ENCODE measurements at places on chromosomes 6 and 20. TPM values are rescaled to one million over a fixed set of nuclear protein-coding genes. Genes with fewer than 3 reads are reported as not detected.

DNA sequence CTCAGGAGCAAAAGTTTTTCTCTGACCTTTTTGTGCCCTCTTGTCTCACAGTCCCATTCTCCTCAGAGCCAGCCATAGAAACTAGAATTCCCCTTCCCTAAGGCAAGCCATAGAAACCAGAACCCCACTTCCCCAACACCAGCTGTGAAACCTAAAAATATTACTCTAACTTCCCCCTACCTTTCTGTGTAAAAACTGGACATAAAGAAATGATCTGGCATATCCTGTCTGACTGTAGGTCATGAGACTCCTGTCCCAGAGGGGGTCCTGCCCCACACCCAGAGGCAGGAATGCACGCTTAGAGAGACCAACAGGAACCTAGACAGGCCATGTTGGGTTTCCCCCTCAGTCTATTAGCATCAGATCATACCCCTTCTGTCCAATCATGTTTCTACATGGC is 140.6 kb upstream of the SLC22A16 start:
- no peak for DNase-seq

GRCh38 chr6:20202699-20203302 is 9.5 kb downstream of the MBOAT1 start:
- DNase-seq: no peak

GRCh38 chr6:139378226-139378625 is 3.8 kb upstream of the CITED2 start:
- no peak for DNase-seq

DNA sequence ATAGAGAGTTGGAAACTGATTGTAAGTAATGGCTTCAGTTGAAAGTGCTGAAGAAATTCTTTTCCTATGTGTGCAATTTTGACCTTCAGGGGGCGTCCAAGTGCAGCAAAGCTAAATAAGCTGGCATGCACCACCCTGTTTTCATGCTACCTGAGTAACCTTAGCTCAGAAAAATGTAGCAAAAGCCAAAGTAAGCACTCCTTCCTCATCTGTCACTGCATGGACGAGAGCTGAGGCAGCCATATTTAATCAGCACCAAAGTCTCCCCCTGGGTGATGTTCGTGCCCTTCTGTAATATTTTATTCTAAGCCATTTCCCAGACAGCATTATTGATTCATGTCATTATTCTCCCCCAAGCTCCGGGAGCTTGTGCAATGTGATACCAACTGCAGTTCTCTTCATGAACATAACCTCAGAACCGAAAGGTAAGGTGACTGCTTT is 123.1 kb downstream of the RPS12 start:
- DNase-seq: peak; percentile 9

C20orf202 gene
- total RNA-seq: not detected

TCP11 gene
- total RNA-seq: not detected

All from activated naive CD8-positive, alpha-beta T cell treated with anti-CD3 and anti-CD28 coated beads for 36 hours (primary cell).